ENCODE measurements at places on chromosomes 11 and 22.

- DNase-seq = no peak
These were observed 147.5 kb upstream of the CTSC start for GRCh38 chr11:88484873-88485621.

DNA sequence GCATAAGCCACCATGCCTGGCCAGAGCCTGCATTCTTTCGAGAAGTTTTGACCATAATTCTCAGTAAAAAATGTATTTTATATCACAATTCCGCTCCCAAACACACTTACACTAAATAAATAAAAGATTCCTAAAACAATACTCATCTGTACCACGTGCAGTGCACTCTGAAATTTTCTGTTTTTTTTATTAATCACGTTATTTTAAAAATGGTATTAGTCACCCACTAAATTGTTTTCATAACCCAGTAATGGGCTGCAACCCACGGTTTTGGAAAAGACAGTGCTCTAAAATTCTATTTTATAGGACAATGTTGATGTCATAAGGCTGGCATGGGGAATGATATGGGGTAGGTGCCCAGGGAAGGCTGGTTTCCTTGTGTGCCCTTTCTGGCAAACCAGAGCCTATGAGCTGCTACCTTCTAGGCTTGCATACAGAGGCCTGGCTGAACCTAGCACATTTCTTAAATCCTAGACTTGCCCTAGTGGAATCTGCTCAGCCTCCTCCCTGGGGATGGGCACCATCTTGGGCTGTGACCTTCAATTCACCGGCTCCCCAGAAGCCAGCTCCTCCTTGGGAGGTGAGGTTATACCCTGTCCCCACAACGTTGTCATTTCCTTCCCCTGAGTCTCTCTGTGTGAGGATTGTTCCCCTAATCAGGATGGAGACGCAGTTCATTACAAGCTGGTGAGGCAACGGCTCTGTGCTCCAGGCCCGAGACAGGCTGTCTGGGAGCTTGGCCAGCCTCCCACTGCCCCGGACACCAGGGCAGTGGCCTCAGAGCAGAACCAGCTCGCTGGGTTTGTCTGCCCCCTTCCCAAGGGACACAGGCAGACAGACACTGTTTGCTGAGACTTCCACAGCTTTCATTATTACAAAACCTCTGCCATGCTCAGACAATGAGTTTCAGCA lies 116.5 kb upstream of the NAV2 start:
- DNase-seq = peak; percentile 11

- no peak for DNase-seq
These were observed 5.0 kb downstream of the ZNF215 start for GRCh38 chr11:6931146-6931713.

DNA sequence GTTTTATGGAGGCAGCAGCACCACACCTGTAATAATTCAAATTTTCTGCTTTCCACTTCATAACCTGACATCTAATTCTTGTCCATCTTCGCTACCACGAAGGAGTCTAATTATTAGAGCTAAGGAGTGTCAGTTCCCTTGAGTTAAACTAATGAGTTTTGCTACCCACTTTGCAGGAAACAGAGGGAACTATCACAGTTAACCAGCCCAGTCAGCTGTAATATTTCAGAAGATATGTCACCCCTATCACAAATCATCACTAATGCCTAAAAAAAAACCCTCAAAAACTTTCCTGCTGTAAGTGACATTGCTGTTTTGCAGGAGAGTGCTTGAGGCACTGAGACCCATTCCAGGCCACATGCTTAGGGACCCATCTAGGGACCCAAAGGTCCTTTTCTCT lies 8.4 kb downstream of the TECTA start:
- DNase-seq = no peak

GRCh38 chr22:17269224-17269606 lies 50.0 kb upstream of the ADA2 start:
- DNase-seq = no peak

- peak; percentile 4 for DNase-seq
These were observed 27.8 kb downstream of the WEE1 start for GRCh38 chr11:9601037-9601875.

DNA sequence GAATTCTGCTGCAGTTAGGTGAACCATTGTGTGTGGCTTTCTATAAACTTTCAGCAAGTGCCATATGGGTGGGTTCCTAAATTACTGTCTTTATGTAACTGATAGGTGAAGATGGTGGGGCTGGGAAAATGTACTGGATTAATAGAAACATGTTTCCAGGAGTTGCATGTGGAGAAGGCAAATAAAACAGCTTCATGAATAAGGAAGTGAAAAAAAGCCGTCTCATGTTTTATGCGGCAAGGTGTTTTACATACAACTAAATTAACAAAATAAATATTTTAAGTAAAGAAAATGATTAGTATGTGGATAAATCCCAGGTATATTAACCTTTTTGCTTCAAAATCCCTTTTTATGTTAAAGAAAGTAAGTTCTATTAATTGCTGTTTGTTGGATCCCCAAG lies 67.2 kb downstream of the EXT2 start:
- no peak for DNase-seq

GRCh38 chr11:35558513-35558912 lies 33.1 kb upstream of the PAMR1 start:
- DNase-seq = no peak

GRCh38 chr22:19242699-19243098 lies 48.8 kb downstream of the CLTCL1 start:
- no peak for DNase-seq

- no peak for DNase-seq
These were observed 18.1 kb downstream of the LRP4 start for GRCh38 chr11:46900091-46900746.

DNA sequence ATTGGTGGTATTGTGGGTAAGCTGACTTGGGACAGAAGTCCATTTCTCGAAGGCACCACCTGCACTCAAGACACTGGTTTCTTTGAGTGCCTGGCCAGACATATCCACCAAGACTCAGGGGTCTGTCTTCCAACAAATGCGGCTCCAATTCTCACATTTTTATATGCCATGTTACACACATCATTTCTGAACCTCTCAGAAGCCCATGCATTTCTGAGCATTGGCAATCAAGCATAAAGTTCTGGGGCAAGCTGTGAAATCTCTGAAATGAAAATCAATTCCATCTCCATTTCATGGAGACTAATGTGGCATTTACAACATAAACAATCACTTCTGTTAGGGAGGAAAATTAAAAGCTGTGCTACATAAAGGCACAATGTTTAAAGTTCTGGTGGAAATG lies 243.7 kb downstream of the KIRREL3 start:
- DNase-seq = no peak

DNA sequence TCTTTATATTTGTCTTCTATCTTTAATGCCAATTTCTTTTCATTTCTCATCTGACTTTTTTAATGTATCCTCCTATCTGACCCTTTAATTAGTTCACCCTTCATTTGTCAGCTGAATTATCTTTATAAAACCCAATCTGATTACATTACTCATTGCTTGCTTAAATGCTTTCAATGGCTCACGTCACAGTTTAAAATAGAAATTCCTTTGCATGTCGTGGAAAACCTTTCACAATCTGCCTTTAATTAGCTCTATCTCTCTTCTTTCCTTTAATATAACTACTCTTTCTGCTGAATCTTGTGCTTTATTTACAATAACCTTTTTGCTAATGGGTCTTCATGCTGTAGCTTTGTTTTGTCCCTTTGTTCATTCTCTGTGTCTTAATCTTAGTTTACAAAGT lies 125.7 kb downstream of the DYNC2H1 start:
- DNase-seq = no peak

GRCh38 chr11:74014880-74015279 lies 6.0 kb upstream of the UCP3 start:
- no peak for DNase-seq

DNA sequence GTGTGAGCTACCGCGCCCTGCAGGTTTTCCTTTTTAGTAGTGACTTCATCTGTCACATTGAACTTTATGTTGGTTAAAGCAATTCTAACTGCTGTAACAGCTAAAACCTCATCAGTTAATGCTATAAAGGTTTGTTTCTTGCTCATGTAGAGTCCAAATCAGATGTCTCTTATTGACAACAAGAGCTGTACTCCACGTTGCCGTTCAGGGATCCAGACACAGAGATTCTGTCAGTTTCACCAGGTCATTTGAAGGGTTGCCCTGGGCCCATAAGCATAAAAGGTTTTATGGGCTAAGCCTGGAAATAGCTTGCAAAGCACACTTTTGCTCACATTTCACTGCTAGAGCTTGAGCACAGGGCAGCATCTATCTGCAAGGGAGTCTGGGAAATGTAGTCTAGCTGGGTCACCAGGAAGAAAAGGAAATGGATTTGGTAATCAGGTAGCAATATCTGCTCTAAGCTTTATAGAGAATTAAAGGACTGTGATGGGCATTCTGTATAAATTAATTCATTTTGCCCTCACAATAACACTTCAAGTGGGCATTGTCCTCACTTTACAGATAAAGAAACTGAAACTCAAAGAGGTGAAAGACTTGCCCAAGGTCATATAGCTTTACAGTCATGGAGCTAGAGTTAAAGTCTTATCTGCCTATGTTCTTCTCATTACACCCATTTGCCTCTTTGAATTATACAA lies 25.2 kb upstream of the PTPRJ start:
- DNase-seq = no peak

GRCh38 chr22:40498420-40499208 lies 128.2 kb downstream of the SGSM3 start:
- DNase-seq = no peak

GRCh38 chr11:76626266-76626665 lies 44.3 kb downstream of the LRRC32 start:
- no peak for DNase-seq

DNA sequence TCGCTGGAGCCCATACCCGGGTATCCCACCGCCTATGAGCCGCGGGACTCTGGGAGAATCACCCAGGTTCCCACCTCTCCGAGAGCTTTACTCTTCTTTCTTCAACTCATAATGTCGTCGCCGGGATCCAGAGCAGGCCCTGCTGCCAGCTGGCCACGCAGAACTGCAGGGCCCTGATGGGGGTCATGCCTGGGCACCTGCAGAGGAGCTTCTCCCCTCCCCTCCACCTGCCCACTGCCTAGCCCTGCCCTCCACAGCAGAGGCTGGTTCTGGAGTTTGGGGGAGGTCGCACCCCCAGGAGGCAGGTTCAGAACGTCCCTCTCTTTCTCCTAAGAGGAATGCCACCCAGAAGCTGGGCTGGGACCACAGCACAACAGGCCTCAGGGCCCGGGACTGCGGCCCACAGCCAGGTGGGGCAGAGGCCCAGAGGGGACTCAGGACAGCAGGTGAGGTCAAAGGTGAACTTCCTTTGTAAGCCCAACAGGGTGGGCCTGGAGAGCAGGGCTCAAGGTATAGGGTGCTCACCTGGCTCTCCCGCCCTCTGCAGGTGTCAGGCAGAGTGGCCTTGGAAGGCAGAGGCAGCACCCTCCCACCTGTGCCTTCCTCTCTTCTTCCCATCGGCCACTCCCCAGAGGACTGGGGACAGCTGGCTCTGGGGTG lies 1.9 kb downstream of the SLC25A45 start:
- no peak for DNase-seq

DNA sequence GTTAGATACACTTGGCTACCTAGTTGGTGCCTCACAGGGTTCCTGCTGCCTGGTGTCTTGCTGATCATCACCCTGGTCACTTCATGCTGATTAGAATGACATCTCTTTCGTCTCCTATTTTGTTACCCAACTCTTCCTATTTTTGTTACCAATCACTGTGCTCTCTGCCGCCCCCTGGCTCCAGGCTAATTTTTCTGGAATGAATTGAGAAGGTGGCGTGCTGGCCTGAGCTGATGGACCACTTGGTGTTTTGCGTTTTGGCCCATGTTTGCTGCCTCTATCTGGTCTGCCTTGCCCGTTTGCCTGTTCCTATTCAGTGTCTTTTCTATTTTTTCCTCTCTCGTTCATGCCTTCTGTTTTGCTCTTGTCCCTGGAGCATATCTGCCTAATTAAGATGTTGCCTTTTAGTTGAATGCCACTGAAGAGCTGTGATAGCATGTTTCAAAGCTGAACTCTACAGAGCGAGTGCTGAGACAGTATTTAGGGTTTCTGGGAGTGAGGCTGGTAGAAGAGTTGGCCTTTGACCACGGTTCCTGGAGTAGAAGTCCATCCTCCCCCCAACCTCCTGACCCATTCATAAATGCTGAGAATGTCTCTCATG lies 5.9 kb upstream of the ATF4 start:
- DNase-seq = peak; percentile 34

- DNase-seq = no peak
These were observed 1403.0 kb downstream of the BRD1 start for GRCh38 chr22:48424661-48425060.

DNA sequence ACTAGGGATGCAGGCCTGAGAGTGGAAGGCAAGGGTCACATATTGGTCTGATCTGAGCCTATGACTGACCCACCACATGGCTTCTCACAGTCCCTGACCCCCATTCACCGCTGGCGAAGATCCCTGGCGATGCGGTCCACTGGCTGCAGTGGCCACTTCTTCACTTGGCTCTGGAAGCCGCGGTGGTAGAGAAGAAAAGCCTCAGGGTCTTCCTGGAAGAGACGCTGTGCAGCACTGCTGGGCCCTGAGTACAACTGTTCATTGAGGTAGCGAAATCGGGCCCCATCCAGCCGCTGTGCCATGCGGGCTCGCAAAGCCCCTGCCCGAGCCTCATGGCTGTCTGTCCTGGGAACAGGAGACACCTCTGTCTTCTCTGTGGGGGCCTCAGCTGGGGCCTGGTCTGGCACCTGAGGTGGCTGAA lies 2.4 kb downstream of the RRP8 start:
- no peak for DNase-seq

DNA sequence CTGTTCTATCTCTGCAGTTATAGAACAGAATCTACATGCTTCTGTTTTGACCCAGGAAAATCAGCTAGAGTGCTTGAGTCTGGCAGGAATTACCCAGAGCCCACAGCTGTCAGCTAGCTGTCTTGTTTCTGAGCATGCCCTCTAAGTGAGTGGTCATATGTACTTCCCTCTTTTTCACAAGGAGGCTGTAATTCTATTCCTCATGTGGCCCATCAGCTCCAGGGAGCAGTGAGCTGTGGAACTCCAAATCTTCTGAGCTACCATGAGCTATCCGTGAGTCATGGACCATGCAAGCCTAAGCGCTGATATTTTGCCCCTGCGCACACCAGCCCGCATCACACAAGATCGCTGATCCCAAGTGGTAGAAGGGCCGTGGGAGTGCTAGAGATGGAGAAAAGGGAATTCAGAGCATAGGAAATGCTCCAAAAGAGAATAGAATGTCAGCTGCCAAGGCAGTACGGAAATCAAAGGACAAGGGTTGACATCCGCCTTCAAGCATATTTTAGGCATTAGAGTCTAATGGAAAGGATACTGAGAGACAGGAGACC lies 5.4 kb downstream of the FJX1 start:
- no peak for DNase-seq

GRCh38 chr22:36369004-36369921 lies 18.5 kb downstream of the MYH9 start:
- no peak for DNase-seq

- no peak for DNase-seq
These were observed 8.1 kb upstream of the CASTOR1 start for GRCh38 chr22:30297276-30297990.

GRCh38 chr11:94303966-94304958 lies at the start of gene IZUMO1R:
Gene IZUMO1R, plus strand, starts transcription at chr11:94304580. Its CDS starts 1,057 bp downstream, at chr11:94305637.
- no peak for DNase-seq

- DNase-seq = no peak
These were observed 1628.6 kb upstream of the RAG2 start for GRCh38 chr11:38226684-38227083.

- no peak for DNase-seq
These were observed 167.5 kb upstream of the NECTIN1 start for GRCh38 chr11:119896387-119897045.
